ENCODE measurements at places on chromosomes 5 and 9.

DNA sequence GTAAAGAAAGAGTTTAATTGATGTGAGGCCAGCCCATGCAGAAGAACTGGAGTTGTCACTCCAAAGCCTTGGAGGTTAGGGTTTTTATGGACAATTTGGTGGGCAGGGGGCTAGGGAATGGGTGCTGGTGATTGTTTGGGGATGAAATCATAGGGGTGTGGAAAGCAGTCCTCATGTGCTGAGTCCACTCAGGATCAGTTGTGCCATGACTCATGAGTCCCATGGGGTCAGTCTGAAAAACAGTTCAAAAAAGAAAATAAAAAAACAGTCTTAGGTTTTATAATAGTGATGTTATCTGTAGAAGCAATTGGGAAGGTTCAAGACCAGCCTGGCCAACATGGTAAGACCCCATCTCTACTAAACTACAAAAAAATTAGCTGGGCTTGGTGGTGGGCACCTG lies 162.3 kb downstream of the KDM4C start:
- ATAC-seq: no peak

GRCh38 chr5:172380987-172381643 lies 73.2 kb downstream of the SH3PXD2B start:
- peak; percentile 62 for ATAC-seq

DNA sequence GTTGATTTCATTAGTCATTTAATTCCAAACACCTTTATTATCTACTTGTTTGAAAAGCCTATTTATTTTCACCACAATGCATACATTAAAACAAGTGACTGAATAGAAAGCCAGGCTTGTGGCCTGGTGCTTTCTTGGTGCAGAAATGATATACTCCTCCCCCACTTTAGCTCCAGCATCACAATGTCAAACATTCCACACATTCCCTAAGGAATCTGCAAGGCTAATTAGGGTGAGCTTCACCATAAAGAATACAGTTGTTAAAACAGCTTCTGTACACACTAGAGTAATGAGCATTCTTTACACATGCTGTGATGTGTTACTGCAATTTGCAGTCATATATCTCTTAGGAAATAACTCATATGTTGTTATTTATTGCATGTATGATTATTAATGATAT lies 705.7 kb downstream of the CETN3 start:
- no peak for ATAC-seq

DNA sequence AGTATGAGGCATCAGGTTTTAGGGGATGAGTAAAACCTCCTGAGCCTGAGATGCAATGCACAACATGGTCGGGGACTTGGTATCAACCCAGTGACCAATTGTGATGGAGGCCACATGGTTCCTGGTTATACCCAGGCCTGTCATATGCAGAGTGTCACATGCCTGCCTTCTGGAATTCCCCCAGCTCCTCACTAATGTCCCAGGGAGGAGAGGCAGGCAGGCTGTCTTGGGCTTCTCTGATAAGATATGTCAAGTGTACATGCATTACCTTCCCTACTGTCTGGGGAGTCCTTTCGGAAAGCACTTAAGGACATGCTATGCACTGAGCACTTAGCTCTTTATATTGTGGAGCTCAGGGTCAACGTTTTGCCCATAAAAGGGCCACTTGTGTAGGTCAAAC lies 14.2 kb upstream of the PALM2AKAP2 start:
- ATAC-seq: no peak

DNA sequence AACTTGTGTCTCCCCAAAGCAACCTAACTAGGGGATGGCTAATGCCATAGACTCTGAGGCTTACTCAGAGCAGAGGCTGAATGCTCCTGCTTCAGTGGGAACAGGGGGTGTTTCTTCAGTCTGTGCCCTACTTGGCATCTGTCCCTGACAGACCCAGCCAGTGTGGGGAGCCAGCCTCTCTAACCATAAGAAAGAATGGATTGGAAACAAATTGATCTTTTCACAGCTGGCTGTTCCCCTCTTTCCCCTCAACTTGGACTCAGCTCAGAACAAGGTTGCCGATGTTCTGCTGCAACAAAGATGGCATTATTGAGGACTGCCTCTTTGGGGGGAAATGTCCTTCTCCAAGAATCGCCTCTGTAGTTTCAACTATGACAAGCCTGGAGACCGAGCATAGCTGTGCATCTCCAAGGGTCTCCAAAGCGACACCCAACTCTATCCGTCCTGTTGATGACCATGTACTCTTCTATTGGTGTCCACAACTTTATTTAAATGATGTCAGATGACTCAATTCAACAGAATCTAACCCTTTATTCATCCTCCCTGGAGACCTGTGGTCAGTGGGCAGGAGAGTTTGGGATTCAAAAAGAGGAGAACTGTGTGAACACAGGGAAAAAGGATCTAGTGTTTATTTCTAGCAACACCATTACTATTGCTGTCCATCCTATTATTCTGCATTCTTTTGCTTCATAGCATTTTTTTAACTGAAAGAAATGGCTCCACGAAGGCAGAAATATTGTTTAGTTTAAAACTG lies 24.7 kb upstream of the TNC start:
- ATAC-seq: no peak

GRCh38 chr5:134255418-134256150 lies 29.7 kb upstream of the PPP2CA start:
- no peak for ATAC-seq

DNA sequence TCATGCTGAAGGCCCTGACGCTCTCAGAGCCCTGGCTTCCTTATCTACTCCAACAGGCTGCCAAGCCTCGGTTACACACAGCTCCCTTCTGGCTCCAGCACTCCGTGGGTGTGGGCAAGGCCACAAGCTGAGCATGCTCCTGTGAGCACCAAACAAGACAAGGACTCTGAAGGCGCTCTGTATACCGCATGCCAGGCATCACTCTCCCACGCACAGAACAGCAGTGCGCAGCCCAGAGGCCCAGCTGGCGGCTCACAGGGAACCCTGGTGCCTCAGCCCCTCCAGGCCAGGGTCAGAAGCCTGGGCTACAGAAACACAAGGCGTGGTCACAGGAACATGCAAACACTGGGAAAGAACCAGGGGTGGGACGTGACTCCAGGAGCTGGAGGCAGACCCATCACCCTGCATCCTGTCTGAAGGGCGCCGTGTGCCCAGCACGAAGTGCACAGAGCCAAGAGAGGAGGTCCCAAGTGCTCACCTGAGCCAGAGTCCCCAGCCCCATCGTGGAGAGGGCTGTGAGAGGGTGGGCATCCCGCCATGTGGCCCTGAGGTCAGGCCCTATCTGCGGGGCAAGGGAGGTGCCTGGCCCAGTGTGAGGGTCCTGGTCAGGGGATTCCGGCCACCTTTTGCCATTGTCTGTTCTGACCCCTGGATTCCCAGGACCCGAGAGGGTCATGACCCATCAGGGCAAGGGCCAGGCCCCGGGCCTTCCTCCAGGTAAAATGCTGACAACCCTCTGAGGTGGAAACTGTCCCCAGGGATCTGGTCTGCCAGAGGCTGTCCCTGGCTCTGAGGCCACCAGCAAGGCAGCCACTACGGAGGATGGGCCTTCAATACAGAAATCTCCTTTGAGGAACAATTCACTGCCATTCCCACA lies 54.7 kb downstream of the COL23A1 start:
- peak; percentile 37 for ATAC-seq

DNA sequence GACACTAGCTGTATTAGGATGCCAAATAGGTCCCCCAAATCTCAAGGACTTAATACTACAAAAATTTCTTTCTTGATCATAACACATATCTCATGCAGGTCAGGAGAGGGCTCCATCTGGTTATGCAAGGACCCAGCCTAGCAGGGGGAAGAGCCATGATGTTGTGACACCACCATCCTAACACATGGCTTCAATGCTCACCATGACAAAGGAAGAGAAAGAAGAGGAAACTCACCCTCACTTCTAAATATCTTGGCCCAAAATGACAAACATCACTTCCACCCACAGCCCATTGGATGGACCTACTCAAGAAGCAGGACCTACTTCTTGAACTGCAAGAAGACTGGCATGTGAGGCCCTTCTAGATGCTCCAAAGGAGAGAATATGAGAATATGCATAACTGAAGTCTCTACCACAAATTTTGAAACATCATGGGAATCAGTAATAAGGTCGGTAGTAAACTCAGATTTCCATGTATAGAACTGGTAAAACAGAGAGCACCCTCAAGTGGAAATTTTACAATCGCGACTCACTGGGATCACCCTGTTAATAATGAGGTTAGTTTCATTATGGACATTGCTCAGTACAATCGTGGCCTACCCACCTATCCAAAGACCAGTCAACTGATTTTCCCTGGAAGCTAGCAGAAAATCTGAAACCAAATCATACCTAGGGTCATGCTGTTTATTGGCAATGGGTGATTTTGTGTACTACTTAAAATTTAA lies 308.2 kb downstream of the ACTL7B start:
- ATAC-seq: no peak

GRCh38 chr5:147223343-147223742 lies 11.5 kb upstream of the STK32A start:
- no peak for ATAC-seq

- ATAC-seq: no peak
Observed at GRCh38 chr5:34415559-34416198, 240.4 kb upstream of the RAI14 start.

DNA sequence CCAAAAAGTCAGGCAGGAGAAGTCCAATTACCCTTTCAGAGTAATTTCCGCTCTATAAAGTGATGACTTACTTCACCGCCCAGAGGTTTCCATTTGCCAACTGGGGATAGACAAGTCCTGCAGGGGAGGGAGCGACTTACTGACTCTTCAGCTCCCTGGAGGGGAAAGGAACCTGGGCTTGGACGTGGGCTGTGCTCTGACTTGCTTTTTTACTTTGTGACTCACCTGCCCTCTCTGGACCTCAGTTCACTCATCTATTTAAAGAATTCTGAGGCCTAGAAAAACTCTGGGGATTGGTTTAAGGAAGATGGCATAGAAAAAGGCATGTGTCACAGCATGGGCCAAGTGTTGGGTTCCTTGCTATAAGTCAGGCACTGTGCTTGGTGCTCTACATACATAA lies 180.4 kb upstream of the TRIM32 start:
- no peak for ATAC-seq

DNA sequence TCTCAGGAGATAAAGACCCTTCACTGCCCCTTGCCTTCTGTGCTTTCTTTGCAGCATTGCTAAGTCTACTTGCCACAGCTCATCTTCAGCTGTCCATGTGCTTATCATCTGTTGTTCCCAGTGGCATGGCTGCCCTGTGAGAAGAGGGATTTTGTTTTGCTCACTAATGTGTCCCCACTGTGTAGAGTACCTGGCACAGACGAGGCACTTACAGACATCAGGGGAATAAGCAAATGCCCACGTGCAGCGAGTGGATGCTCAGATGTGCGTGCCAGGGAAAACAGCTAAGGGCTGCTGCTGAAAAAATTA lies 31.0 kb downstream of the DAP start:
- no peak for ATAC-seq

GRCh38 chr9:27683181-27683580 lies 109.9 kb upstream of the C9orf72 start:
- no peak for ATAC-seq

DNA sequence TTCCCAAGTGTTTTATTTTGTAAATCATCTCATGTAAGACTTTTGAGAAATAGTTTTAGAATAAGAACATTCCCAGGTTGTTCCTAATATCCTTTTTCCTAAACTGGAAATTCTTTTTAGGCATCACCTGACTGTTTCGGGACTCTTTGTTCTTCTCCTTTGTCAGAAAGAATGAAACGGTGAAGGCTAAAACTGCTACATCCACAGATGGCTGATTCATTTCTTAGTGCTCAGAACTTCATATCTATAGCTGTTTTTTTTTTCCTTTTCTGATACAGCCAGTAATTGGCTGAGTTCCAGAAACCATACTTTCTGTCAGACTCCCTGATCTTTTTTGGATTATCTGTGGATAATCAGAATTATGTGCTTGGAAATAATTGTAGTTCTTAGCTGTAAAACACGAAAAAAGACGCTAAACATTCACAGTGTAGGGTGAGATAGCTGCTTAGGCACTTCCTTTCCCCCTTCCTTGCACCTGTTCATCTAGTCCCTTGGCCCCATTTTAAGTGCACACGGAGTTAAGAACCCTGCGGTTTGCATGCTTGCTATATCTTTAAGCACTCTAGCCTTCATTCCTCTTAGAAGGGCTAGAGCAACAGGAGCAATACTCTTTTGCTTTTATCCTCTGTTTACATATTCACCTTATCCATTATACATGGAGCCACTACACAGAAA lies 283.9 kb downstream of the PJA2 start:
- ATAC-seq: no peak

DNA sequence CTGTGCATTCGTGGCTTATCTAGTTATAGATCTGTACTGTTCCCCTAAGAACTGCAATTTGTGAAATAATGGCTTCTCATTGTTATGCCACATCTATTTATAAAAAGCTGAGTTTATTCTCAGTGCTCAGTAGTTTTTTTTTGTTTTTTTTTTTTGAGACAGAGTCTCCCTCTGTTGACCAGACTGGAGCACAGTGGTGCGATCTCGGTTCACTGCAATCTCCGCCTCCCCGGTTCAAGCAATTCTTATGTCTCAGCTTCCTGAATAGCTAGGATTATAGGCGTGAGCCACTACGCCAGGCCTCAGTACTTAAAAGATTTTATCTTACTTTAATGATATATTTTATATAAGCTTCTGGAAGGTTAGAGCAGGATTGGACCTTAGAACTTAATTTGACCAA lies 19.0 kb downstream of the SEC61B start:
- no peak for ATAC-seq

- ATAC-seq: no peak
Observed at GRCh38 chr5:40223884-40224402, 455.8 kb upstream of the PTGER4 start.

DNA sequence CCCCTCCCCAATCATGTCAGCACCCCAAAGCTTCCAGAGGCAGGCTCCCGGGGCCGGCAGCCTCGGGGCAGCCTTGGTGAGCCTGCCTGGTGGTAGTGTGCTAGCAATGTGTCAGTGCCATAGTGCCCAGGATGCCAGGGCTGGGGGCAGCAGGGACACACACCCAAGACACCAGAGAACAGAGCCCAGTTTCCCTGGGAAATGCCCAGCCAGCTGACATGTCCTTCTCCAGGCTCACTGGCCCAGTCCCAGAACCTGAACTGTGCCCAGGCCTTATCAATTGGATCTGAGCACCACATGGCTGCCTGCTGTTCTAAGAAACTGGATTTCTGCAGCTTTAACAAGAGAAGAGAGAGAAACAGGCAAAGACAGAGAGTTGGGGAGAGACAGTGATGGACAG lies 74.9 kb upstream of the LRRTM2 start:
- ATAC-seq: no peak

- ATAC-seq: no peak
Observed at GRCh38 chr5:151038412-151038745, 18.0 kb downstream of the GPX3 start.

DNA sequence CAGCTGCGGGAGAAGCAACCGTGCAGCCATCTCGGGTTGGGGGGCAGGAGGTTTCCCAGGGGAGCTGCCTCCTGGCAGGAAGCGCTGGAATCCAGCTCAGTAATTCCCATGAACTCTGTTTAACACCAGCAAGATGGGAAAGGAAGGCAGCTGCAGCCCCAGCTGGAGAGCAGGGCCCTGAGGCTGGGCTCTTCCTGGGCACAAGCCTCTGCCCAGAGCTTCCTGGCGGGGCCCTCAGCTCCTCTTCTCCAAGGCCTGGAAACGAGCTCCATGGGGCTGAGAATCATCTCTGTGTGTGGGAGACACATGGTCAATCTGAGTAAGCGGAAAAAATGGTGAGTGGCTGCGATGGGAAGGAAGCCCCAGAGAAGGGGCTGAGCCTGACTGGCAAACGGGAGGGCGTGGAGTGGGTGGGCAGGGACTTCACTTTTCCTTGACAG lies 6.3 kb downstream of the MRPL36 start:
- no peak for ATAC-seq

- ATAC-seq: no peak
Observed at GRCh38 chr5:96957254-96958049, 21.6 kb downstream of the LNPEP start.
